Stimulated activated memory B cell treated with anti-CD40 and anti-IgM and Interleukin-4, amounts not matched to agents 10 μg/mL and 1 μg/mL and 100 μg/mL, for 72 hours (primary cell): ENCODE measurements at places on chromosomes 5 and 9.

DNA sequence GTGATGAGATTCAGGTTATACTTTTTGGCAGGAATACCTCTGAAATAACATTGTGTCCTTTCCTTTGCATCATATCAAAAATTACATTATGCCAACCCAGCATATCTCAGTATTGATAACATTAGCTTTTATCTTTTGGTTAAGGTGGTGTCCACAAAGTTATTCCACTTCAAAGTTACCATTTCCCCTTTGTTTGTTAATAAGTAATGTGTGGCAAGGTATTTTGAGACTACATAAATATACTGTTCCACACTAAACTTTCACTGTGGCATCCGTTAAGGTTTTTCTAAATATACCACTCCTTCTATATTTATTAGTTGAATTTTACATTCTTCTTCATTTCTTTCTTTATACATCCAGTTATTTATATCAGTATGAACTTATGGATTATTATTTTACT lies 14.1 kb upstream of the ARHGEF37 start:
- no peak for ATAC-seq

DNA sequence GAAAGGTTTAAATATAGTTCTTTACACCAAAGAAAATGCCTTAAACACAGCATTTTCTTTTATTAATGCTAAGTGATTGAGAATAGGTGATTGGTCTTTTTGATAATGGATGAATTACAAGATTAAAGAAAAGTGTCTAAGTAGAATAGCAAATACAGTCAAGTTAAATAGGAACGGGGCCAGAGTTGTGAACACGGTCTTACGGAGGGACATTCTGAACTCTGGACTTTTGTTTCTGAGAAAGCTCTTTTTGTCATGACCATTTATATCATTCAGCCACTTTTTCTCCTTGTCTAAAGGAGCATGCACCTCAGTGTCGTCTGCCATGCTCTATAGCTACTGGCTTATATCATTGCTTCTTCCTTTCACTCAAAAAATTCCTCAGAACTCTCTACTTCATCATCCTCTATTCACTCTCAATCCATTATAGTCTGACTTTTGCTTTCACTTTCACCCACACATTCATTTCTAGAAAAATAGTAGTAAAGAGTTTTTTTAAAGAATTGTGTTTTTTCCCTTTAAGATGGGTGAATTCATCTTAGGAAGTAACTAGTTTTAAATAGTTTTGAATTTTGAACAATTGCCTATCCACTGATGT lies 263.0 kb upstream of the FBXL7 start:
- no peak for ATAC-seq

- peak; percentile 65 for ATAC-seq
Observed at GRCh38 chr5:39716532-39717028, 291.8 kb upstream of the DAB2 start.

DNA sequence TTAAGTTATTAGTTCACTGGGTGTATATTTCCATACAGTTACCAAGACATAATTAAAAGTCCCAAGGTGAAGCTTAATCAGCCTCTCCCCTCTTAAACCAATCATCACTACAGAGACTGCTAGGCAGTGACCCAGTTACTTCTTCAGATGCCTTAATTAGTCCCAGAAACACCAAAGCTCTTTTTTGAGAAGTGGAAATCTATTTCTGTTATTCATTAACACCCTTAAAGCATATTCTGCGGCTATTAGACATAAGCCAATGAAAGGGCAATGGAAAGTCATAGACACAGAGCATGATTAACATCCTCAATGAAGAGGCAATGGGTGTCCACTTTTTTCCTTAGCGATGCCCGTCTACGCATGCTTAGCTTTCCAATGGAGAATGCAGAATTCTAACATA lies 48.3 kb upstream of the DNAH5 start:
- no peak for ATAC-seq

- no peak for ATAC-seq
Observed at GRCh38 chr5:96324708-96325107, 108.3 kb downstream of the PCSK1 start.

- no peak for ATAC-seq
Observed at GRCh38 chr9:101791938-101792337, 53.5 kb upstream of the GRIN3A start.

- no peak for ATAC-seq
Observed at GRCh38 chr9:6640268-6641051, 5.1 kb downstream of the GLDC start.

DNA sequence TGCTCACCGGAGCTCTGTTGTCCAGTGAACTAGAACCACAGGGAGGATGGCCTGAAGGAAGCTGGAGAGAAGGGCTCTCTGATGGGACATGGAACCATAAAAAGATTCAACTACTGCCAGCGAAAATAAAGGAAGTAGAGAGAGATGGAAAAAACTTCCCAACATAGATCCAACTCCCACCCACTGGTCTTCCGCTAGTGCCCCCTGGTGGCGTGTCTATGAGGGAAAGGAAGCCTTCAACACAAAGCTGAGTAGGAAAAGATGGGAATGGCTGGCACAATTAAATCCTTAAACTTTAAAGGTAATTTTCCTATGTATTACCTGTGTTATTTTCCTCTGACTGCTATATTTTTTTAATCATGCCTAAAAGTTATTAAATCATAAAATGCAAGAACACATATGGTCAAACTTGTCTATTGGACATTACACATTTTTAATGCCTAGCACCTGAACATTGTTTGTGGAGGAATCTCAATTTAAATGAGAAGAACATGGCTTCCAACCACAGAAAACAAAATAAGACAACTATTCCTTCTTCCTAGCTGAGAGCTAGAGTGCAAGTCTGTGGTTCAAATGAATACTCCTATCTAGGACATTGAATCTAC lies 51.5 kb downstream of the CEP120 start:
- ATAC-seq = no peak

- no peak for ATAC-seq
Observed at GRCh38 chr5:159467666-159468065, 137.4 kb upstream of the IL12B start.

GRCh38 chr9:109859447-109859846 lies 79.4 kb downstream of the PALM2AKAP2 start:
- no peak for ATAC-seq

GRCh38 chr9:27564670-27565069 lies 8.6 kb downstream of the C9orf72 start:
- ATAC-seq = no peak

DNA sequence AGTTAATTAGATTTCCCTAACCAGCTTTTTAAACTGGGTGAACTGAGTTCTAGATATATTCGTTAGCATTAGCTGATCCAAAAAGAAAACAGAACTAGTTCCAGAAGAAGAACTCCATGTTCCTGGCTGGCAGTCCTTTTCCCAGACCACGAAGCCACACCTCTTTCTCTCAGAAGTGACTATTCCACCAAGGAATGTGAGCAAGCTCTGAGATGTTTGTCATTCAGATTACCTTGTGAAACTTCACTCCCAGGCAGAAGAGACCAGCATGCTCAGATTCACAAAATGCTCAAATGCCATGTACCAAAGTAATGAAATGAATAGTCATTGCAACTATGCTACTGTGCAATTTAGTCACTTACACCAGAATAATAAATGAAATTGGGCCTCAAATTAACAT lies 4.4 kb upstream of the SSBP2 start:
- no peak for ATAC-seq

- ATAC-seq = no peak
Observed at GRCh38 chr5:51039424-51040329, 343.6 kb upstream of the ISL1 start.

GRCh38 chr5:107605596-107606125 lies 65.1 kb downstream of the EFNA5 start:
- ATAC-seq = no peak
